ENCODE measurements at places on chromosomes 6 and 20.

DNA sequence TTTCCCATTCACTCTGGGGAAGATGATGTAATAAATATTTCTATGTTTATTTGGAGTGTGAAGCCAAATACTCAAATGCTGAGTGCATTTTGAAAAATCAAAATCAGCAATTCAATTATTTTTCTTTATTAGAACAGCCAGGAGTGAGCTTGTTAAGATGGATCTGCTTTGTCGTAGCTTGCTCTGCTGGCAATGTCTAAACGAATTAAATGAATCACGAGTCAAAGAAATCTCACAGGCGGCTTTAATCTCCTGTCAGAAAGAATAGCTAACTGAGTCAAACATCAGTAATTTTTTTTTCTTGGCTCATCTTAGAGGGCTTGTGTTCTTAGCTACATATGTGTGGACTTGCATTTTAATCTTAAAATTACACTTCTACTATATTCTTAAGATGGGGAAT is 100.2 kb upstream of the HMGN3 start:
- no peak for DNase-seq

GRCh38 chr20:58899512-58899911 is 47.0 kb downstream of the GNAS start:
- no peak for DNase-seq

DNA sequence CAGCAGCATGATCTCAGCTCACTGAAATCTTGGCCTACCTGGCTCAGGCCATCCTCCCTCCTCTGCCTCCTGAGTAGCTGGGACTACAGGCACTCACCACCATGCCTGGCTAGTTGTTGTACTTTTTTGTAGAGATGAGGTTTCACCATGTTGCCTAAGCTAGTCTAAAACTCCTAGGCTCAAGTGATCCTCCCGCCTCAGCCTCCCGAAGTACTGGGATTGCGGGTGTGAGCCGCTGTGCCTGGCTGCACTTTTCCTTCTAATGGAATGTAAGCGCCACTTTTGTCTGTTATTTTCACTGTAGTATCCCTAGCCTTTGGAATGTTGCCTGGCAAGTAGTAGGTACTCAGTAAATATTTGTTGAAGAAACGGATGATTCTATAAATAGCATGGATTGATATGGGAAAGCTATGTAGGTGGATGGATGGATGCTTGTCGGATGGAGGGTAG is 10.4 kb upstream of the TRIB3 start:
- DNase-seq, result no peak

- no peak for DNase-seq
Measured at GRCh38 chr6:167113047-167113754, 9.7 kb upstream of the CCR6 start.

- no peak for DNase-seq
Measured at GRCh38 chr20:18839507-18840247, 26.1 kb downstream of the SCP2D1 start.

GRCh38 chr6:158488065-158488464 is 71.8 kb upstream of the TMEM181 start:
- no peak for DNase-seq

All from stimulated activated CD8-positive, alpha-beta memory T cell treated with anti-CD3 and anti-CD28 coated beads, Interleukin-7, amount 100 ng/mL, for 1 hour (primary cell).